Activated T-helper 2 cell treated with anti-CD3 and anti-CD28 coated beads, Interferon-gamma antibody, Interleukin-2, Interleukin-4, amounts not matched to agents 10 μg/mL and 5 μg/mL and 100 μg/mL, durations not matched to agents 14 hours and 24 hours and 36 hours (primary cell): ENCODE measurements at places on chromosomes 6 and 20.

- DNase-seq, result no peak
Measured at GRCh38 chr20:40188319-40188718, 500.7 kb downstream of the MAFB start.

- peak; percentile 49 for DNase-seq
Measured at GRCh38 chr20:63495741-63496595, 2.9 kb downstream of the EEF1A2 start.

- DNase-seq, result no peak
Measured at GRCh38 chr6:15183979-15184378, 61.9 kb upstream of the JARID2 start.

- DNase-seq, result no peak
Measured at GRCh38 chr20:4613184-4613583, 108.5 kb upstream of the PRND start.

DNA sequence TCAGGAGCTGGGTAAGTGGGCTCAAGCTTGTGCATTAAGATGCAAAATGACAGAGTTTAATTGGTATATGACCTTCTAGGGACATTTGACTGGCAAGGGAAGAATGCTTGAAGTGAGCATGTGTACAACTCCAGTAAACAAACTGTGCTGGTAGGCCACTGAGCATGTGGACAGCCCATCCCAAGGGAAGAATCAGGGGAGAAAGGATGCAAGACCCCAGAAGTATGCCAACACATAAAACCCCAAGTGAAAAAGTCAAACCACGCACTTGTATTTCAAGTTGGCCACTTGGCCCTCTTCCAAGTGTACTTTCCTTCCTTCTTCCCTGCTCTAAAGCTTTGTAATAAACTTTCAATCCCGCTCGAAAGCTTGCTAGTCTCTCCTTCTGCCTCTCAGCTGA is 10.4 kb upstream of the THBD start:
- DNase-seq, result no peak
